Coronary artery (tissue), 2 donors: ENCODE measurements at places on chromosomes 2 and 18.

DNA sequence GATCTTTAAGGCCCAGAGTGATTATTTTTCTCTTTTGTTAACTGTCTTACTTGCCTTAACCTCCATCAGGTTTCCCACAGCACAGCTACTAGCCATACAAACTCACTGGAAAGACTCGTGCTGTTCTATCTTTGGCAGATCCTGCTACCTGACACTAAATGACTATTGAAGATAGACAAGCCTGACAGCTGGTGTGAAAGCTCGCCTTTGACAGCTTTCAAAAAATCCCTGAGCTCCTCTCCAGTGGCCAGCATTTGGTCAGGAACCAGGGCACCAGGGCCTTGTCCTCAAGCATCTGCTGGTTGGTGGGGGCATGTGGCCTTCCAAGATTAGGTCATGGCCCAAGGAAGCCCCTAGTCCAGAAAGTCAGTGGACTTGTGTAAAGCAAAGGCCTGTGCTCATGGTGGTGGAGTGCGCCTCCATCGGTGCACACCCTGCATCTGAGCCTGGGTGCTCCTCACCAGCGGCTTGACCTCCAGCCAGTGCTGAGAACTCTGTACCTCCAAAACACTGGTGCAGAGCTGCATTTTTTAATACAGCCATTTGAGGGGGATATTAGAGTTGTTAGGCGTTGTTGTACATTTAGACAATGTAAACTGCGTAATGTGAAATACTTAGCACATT lies 158.5 kb downstream of the NCK2 start:
- DNase-seq: no peak

GRCh38 chr2:215624423-215624829 lies 188.6 kb upstream of the FN1 start:
- peak; percentile 83 for DNase-seq

GRCh38 chr18:75199327-75199726 lies 9.6 kb downstream of the PTGR3 start:
- no peak for DNase-seq

DNA sequence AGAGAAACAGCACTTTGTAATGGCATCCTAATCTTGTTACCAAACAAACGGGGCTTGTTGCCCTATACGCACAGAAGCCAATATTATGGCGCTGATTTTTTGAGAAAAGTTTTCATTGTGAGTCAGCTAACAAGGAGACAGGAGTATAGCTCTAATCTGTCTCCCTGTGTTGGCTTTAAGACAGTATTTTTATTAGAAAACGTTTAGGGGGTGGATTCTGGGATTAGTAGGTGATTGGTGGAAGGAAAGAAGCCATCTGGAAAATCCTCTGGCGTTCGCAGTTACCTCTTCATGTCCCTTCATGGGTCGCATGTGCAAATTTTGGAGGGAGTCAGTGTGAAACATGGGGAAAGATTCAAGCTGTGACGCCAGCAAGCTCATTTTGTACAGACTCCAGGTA lies 698 bp upstream of the TMEM237 start:
- no peak for DNase-seq

DNA sequence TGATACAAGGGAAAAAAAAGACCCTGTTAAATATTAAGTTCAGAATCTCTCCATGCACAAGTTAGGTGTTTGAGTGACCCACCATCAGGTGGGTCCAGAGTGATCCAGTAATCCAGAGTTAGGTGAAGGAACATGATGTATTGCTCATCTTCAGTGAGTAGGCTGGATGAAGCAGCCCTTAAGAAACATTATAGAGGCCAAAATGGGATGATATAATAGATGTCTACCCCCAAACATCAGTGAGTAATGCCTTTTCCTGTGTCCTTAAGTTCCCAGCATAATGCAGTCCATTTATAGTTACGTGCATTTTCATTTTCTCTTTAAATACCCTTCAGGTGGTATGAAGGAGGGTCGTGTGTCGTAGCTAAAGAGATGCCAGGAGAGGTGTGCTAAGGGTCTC lies 89.6 kb downstream of the MAP4K4 start:
- DNase-seq: no peak

- no peak for DNase-seq
Measured at GRCh38 chr18:63107171-63107845, 212.3 kb downstream of the BCL2 start.

DNA sequence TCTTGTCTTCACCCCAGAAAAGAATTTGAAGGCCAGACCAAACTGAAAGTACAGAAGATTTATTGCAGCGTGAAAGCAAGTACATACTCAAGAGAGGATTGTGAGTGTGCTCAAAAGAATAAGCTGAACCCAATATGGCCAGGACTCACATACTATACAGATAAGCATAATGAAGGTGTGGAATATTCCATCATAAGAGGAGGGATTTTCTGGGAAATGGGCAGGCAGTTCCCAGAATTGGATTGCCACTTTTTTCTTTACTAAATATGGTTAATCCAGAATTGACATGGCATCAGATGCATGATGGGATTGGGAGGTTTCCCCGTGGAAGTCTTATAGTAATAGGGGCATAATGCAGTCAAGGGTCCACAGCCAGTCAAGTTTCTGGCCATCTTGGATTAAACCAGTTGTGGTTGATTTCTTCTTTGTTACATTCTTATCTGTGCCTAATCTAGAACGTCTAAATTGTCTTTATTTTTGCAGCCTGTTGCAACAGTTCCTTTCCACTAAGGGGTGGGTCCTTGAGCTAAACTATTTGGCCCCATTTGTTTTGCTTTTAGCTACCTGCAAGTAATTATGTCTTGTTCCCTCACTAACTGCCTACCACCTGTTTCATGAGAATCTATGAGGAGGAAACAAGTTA lies 9.0 kb downstream of the SP140L start:
- DNase-seq: no peak

DNA sequence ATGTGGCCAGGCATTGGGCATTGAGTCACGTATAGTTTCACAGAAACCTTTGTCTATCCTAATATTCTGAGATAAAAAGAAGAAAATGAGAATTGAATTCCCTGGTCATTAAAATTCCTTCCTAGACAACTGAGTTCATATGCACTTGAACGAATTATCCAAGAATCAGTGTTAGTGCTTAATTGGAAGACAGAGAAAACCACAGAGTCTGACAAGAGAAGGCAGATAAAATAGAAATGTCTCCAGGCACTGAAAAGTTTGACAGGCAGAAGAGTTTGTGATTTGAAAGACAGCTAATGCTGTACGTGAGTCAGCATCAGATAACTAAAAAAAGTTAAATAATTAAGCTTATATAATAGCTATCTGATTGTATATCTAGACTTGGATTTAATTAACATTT lies 47.7 kb upstream of the TRIB2 start:
- DNase-seq: no peak

- DNase-seq: no peak
Measured at GRCh38 chr2:200596774-200597570, 11.2 kb downstream of the AOX1 start.

- no peak for DNase-seq
Measured at GRCh38 chr2:211766689-211767088, 771.9 kb downstream of the ERBB4 start.
